ENCODE measurements at places on chromosomes 6 and 20.

DNA sequence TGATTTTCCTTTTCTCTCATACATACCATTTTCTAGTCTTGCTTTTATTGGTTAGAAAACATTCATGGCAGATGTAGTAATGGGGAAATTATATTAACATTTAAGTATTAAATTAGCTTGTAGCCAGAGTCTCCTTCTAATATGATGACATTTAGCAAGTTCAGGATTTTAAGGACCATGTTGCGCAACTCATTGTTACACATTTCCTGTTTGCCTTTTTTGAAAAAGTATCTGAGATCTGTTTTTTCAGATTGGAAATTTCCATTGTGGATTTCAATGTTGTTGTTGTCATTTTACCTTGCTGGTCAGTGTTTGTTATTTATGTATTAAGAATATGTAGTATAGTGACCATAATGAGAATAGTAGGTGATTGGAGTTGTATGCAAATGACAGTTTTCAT lies 38.7 kb downstream of the CDKAL1 start:
- peak; percentile 8 for DNase-seq

DNA sequence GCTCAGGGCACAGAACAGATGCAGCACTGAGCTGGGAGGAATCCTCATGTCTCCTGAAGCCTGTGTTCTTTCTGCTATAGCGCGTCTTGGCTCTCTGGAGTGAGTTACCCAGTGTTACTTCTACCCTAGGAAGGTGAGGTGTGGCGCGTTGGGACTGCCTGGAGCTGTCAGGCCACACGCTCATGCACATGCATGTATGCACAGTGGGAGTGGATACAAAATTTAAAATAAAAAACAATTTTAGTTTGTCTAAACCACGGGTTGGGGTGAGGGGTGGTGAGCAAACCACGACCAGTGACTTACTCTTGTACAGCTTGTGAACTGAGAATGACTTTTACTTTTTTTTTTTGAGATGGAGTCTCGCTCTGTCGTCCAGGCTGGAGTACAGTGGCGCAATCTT lies 298.6 kb upstream of the SUPT3H start:
- no peak for DNase-seq

- DNase-seq, result no peak
Observed at GRCh38 chr20:62711703-62712101, 3.1 kb downstream of the NTSR1 start.

DNA sequence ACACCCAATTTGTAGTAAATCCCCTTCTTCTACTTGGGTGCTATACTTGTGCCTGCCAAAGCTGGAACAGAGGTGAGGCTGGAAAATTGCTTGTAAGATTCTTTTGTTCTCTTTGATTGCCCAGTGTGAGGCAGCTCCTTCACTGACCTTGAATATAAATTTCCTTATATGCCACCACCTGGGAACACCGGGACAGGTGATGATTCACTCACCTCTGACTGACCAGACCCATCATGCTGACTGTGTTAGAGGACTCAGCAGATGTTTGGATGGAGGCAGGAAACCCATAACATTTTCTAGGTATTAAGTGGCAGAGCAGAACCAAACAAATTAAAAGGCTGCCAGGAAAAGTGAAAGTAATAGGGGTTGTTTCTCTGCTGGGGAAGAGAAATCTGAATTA lies 120.9 kb downstream of the GRM1 start:
- DNase-seq, result peak; percentile 81

DNA sequence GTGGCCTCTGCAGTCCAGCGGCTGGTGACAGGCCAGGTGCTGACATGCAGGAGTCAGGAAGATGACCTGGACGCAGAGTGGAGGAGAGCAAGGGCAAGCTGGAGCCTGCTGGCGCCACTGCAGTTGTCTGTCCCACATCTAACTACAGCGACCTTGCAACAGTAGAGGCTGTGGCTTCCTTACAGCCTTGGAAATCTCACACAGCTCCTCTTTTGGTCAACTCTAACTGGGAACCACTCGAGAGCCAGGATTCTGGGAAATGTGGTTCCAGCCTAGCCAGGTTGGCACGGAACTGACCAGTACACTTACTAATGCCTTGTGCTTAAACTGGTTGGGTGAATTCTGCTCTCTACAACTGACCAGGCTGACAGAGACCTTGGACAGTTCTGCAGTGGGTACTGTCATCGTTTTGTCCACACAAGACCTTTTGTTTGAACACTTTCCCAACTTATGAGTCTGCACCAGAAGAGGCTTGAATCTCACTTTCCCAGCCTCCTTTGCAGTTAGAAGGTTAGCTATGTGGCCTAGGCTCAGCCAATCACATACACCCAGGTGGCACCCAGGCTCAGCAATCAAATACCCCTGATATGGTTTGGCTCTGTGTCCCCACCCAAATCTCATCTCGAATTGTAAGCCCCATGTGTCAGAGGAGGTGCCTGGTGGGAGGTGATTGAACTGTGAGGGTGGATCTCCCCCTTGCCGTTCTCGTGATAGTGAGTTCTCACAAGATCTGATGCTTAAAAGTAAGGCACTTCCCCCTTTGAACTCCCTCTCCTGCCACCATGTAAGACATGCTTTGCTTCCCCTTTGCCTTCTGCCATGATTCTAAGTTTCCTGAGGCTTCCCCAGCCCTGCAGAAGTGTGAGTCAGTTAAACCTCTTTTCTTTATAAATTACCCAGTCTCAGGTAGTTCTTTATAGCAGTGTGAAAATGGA lies 153.5 kb downstream of the ZMYND8 start:
- DNase-seq, result no peak

DNA sequence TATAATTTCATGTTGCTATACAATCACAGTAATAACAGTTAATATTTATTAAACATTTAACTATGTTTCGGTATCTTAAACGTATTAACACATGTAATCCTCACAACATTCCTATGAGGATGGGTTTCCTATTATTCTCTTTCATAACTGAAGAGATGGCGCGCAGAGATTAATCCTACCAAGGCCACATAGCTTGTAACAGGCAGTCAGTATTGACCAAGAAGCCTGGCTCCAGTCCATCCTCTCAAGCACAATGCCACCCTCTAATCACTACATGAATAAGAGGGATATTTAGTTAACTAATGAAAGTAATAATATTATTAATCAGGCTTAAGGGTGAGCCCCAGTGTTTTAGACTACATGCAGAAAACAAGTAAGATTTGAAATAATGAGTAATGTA lies 149.7 kb upstream of the SIM1 start:
- no peak for DNase-seq

GRCh38 chr6:71289039-71289801 lies 609 bp downstream of the OGFRL1 start:
- peak; percentile 35 for DNase-seq

DNA sequence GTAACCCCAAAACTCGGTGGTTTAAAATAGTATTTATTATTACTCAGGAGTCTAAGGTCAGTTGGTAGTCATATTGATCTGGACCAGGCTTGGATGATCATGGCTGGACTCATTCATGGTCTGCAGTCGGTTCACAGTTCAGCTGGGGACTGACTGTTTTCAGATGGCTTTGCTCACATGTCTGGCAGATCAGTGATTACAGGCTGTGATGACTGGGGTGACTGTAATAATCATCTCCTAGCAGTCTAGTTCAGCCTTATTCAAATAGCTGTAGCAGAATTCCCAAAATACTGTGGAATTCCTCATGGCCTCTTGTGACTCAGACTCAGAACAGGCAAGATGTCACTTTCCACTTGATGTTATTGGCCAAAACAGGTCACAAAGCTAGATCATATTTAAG lies 16.4 kb upstream of the NT5DC1 start:
- no peak for DNase-seq

- DNase-seq, result no peak
Observed at GRCh38 chr20:37911838-37912281, 8.9 kb downstream of the VSTM2L start.

DNA sequence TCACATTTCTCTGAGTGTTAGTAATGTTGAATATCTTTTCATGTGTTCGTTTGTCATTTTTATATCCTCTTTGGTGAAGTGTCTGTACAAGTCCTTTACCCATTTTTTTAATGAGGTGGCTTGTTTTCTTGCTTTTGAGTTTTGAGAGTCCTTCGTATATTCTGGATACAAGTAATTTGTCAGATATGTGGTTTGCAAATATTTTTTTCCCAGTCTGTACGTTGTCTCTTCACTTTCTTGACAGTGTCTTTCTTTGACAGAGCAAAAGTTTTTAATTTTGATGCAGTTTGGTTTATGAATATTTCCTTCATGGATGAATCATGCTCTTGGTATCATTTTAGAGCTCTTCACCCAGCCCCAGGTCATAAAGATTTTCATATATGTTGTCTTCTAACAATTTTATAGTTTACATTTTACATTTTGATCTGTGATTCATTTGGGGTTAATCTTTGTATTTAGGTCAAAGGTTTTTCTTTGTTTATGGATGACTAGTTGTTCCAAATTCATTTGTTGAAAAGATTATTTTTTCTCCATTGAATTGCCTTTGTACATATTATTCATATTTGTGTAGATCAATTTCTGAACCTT lies 152.5 kb downstream of the MRPL14 start:
- no peak for DNase-seq

- DNase-seq, result no peak
Observed at GRCh38 chr6:72975352-72975752, 249.9 kb downstream of the KHDC1L start.

GRCh38 chr6:128074567-128074966 lies 173.7 kb upstream of the THEMIS start:
- no peak for DNase-seq

DNA sequence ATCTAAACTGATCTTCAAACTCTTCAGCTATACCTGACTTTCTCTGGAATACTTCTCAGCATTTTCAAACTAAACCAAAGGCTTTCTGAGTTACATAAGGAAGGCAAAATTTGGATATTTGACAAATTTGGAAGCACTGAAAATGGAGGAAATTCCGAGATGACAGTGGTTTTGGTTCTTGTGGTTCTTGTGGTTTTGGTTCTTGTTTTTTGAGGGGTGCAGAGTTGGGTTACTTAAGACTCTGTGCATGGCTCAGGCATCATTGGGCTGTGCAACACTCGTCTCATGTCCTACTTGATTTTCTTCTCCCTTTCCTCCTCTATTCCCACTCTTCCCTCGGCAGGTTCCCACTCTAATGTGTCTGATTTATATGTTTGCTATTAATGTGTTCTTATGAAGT lies 78.0 kb downstream of the SLC22A3 start:
- DNase-seq, result no peak

GRCh38 chr6:168557512-168557911 lies 116.5 kb downstream of the SMOC2 start:
- no peak for DNase-seq

- DNase-seq, result peak; percentile 21
Observed at GRCh38 chr6:56802584-56802983, 152.3 kb upstream of the BEND6 start.

GRCh38 chr6:55943329-55943728 lies 67.9 kb upstream of the BMP5 start:
- peak; percentile 50 for DNase-seq

DNA sequence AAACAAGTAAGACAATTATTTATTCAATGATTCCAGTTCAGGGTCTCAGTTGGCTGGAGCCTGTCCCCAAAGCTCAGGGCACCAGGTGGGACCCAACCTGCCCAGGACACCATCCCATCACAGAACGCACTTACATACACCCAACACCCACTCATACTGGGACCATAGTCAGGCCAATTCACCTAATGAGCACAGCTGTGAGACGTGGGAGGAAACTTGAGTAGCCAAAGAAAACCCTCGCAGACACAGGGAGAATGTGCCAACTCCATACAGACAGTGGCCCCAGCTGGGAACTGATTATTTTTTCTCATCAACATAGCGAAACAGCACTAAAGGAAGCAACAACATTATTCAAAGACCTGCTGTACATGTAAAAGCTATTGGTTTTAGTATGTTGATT lies 58.6 kb upstream of the DOK5 start:
- no peak for DNase-seq

GRCh38 chr6:141866731-141867497 lies 265.8 kb upstream of the GJE1 start:
- DNase-seq, result no peak

GRCh38 chr6:94801344-94801743 lies 776.0 kb upstream of the MANEA start:
- no peak for DNase-seq

DNA sequence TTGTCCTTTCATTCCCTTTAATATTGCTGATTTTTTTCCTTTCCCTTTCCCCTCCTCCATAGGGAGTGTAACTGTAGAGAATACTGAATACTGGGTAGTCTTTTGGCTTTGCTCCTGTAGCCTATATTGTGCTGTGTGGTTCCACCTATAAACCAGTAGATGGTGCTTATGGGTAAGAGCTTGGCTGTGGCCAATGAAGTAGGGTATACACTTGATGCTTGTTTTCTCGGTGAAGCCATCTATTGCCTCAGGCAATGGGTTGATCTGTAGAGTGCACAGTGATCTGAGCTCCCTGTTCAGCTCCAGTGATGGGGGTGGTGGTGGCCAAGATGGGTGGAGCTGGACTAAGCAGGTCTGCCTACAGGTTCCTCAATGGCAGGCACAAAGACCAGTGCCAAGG lies 203.3 kb upstream of the IMPG1 start:
- no peak for DNase-seq

DNA sequence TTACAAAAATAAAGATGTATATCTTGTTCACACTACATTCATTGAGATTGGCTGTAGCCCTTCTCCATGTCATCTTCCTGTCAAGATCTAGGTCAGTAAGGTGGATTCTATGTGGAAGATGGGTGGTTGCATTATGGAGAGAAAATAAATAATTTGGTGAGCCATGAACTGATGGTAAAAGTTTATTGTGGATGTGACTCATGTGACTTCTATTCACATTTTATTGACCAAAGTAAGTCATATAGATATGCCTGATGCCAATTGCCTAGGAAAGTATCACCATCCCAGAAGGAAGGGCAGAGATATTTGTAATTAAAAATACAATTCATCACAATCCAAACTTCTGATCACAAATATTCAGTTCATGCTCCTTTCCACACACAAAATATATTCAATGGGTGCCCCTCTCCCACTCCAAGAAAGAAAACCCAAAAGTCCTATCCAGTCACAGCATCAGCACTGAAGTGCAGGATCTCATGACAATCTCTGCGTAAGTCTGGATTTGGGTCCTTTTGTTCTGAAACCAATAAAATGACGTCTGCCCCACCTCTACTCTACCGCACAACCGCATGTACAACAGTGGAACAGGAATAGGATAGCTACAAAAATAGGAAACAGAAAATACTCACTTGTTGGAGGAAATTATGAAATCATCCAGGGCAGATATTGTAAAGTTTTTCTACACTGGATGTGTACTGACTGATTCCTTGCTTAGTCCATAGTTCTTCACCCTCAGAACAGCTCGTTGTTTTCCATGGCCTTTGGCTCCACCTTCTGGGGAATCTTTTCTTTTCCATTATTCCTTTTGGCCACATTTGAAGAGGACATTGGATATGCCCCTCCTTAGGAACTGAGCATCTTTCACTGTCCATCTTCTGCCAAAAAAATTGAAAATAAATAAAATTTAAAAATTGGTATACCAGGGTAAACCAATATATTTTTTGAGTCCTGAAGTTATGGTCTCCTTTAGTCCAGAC lies 16.1 kb upstream of the SLC17A3 start:
- peak; percentile 74 for DNase-seq

- DNase-seq, result no peak
Observed at GRCh38 chr6:140253096-140253495, 878.6 kb upstream of the CITED2 start.

DNA sequence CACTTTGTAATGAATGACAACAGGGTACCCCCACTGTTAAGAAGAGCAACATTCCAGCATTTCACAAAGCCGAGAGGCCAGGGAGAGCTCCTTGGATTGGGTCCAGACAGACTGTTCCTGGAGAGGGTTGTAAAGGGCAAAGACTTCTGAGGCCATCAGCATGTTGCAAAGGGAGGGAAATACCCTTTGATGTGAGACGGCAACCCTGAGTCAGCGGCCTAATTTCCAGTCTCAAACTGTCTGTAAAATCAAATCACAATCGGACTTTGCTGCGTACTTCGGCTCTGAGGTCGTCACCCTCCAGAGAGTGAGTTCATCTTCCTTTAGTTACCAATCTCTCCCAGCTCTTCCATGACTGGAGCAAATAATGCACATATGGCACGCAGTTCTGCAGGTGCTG lies 101.0 kb upstream of the DTNBP1 start:
- peak; percentile 93 for DNase-seq

Measured in kidney tubule cell (primary cell).